Dermis microvascular lymphatic vessel endothelial cell (primary cell): ENCODE measurements at places on chromosomes 5 and 9.

DNA sequence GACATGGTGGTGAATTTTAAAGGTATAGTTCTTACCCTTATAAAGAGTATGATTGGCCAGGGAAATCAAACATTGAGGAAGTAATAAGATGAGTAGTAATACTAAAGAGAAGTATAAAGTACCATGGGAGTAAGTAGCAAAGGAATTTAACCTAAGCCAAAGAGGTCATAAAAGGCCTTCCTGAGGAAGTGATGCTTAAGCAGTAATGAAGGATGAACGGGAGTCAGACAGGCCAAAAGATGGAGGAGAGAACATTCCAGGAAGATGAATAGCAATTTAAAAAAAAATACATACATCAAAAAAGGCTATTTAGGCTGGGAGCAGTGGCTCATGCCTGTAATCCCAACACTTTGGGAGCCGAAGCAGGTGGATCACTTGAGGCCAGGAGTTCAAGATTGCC is 29.0 kb downstream of the KLHL3 start:
- peak; percentile 75 for DNase-seq

GRCh38 chr5:135442431-135443160 is 4.6 kb downstream of the DCANP1 start:
- DNase-seq = no peak

DNA sequence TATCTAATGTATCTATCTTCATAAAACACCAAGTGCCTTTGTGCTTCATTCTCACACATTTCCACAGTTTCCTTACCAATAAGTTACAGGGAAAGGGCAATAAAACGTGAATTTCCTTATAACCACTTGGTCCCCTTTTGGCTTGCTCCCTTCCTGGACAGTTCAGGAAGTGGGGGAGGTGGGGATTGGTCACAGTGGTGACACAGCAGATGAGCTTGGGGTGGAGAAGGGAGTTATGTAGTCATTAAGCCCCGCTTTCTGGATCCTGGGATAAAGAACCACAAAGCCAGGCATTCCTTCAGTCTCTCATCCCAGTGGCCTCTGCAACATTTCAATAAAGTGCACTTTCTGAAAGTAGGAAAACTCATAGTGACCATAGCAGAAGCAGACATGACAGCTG is 47.1 kb upstream of the FYB1 start:
- DNase-seq = no peak

DNA sequence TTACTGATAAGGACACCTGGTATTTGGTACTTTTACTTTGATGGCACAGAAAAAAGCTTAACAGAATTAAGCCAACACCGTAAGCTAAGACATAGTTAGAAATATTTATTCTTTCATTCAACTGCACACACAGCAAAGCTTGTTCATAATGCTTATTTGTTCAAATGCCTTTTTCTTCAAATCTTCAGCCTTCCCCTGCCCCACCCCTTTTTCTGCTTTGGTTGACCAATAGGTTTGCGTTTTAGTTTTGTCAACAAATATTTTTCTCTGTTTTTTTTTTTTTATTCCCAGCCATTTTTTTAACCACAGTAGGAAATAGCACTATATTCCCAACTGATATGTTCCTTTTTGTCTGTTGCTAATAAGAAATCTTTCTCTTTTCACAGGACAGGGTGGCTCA is 4.9 kb upstream of the RICTOR start:
- DNase-seq = no peak

DNA sequence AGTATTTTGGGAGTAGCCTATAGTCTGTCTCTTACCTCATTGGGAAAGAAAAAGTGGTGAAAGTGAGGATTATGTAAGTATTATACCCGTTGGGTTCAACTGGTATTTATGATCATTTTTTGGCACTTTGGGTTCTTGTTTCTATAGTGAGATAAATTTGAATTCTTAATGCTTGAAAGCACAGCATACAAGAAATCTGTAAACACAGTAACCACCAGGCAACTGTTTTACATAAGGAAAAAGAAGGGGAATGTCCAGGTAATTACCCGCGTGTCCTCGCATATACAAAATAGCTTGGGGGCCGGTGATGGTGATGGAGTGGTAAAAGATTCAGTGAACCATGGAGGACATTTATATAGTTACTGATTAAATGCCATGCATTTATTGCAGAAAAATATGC is 60.5 kb downstream of the BASP1 start:
- DNase-seq = no peak

- DNase-seq = no peak
These were observed 68.4 kb downstream of the ENTREP1 start for GRCh38 chr9:69393425-69393824.

- DNase-seq = no peak
These were observed 141.5 kb downstream of the NSG2 start for GRCh38 chr5:174187001-174187400.

DNA sequence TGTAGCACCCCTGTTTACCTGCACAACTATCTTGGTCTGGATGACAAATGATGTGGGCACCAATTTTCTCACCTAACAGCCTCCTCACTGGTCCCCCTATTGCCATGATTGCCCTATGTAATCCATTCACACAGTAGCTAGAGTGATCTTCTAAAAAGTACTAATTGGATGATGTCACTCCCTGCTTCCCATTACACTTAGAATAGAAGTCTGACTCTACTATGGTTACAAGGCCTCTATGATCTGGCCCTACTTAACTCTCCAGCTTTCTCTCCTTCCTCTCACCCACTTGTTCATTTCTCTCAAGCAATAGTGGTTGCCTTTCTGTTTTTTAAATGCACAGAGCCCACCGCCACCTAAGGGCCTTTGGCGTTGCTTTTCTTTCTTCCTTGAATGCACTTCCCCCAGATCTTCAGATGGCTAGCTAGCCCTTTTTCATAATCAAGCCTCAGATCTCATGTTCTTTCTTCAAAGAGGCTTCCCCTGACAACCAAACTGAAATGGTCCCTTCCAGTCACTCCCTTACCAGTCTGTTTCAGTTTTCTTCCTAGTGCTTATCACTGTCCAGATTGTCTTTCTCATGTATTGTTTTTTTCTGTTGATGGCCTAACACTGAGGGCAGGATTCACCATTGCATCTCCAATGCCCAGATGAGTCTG is 8.7 kb downstream of the IGIP start:
- DNase-seq = no peak
